Fibroblast of the aortic adventitia (primary cell): ENCODE measurements at places on chromosomes 6 and 20. TPM values are rescaled to one million over a fixed set of nuclear protein-coding genes. Genes with fewer than 3 reads are reported as not detected.

The POLR1C gene
- 27.0 and 45.7 TPM in 2 replicates for total RNA-seq

The MRPL18 gene
- 70.6 and 103 TPM in 2 replicates for total RNA-seq

The LY6G6D gene
- not detected in 2 replicates for total RNA-seq

The NCOA6 gene
- 11.3 and 14.3 TPM in 2 replicates for total RNA-seq

The LCA5 gene
- 7.4 and 12.1 TPM in 2 replicates for total RNA-seq

The CNKSR3 gene
- 4.3 and 11.7 TPM in 2 replicates for total RNA-seq

The PRSS16 gene
- not detected in 2 replicates for total RNA-seq

The SLC32A1 gene
- total RNA-seq, result not detected in 2 replicates

The BMP5 gene
- not detected in 2 replicates for total RNA-seq

The MPIG6B gene
- not detected in 2 replicates for total RNA-seq

The DEFB112 gene
- not detected in 2 replicates for total RNA-seq

The FAM209B gene
- total RNA-seq, result not detected in 2 replicates

The OR2H2 gene
- total RNA-seq, result not detected in 2 replicates

The MAPK13 gene
- 2.3 and 15.6 TPM in 2 replicates for total RNA-seq

The TDRD6 gene
- 0.18 and 1.8 TPM in 2 replicates for total RNA-seq

The OOEP gene
- total RNA-seq, result not detected in 2 replicates

The DNAH8 gene
- 0.08 TPM in 1 of 2 replicates, not detected in the other for total RNA-seq

The RAB32 gene
- 20.8 and 71.7 TPM in 2 replicates for total RNA-seq

The LPA gene
- not detected in 2 replicates for total RNA-seq

The ZNF165 gene
- 0.45 and 0.65 TPM in 2 replicates for total RNA-seq

The SAMD3 gene
- total RNA-seq, result 9.1 and 33.9 TPM in 2 replicates

The DYNLT1 gene
- 65.4 and 138 TPM in 2 replicates for total RNA-seq

The HFE gene
- 7.4 and 9.0 TPM in 2 replicates for total RNA-seq

The ADTRP gene
- total RNA-seq, result 2.6 and 10.9 TPM in 2 replicates

The SEMG1 gene
- total RNA-seq, result not detected in 2 replicates

The KCNK16 gene
- total RNA-seq, result not detected in 2 replicates

The APCDD1L gene
- 1.6 and 20.8 TPM in 2 replicates for total RNA-seq

The PKHD1 gene
- not detected in 2 replicates for total RNA-seq

The XKR7 gene
- total RNA-seq, result not detected in 2 replicates

The AK9 gene
- total RNA-seq, result 8.0 and 16.6 TPM in 2 replicates

The ELOVL4 gene
- 2.1 and 6.4 TPM in 2 replicates for total RNA-seq

The CLPSL2 gene
- total RNA-seq, result not detected in 2 replicates
